Fibroblast of lung (primary cell): ENCODE measurements at places on chromosomes 6 and 20. TPM values are rescaled to one million over a fixed set of nuclear protein-coding genes. Genes with fewer than 3 reads are reported as not detected.

TMEM170B gene
- total RNA-seq: 3.6 and 4.5 TPM in 2 replicates

CNR1 gene
- under 0.01 TPM in 1 of 2 replicates, not detected in the other for total RNA-seq

PDYN gene
- total RNA-seq: not detected in 2 replicates

ENPP5 gene
- total RNA-seq: 2.3 and 2.5 TPM in 2 replicates

RPP40 gene
- 12.1 and 27.6 TPM in 2 replicates for total RNA-seq

THEMIS gene
- not detected in 2 replicates for total RNA-seq

MRPL2 gene
- 13.9 and 18.2 TPM in 2 replicates for total RNA-seq

HMGCLL1 gene
- total RNA-seq: 0.51 and 0.83 TPM in 2 replicates

XKR7 gene
- total RNA-seq: not detected in 2 replicates

SAYSD1 gene
- 13.9 and 17.2 TPM in 2 replicates for total RNA-seq

SIRPD gene
- not detected in 2 replicates for total RNA-seq

OXT gene
- total RNA-seq: not detected in 2 replicates

ARMH2 gene
- not detected in 2 replicates for total RNA-seq

DUSP15 gene
- not detected in 2 replicates for total RNA-seq

RPL7L1 gene
- 108 and 127 TPM in 2 replicates for total RNA-seq

CCN5 gene
- 21.1 and 31.4 TPM in 2 replicates for total RNA-seq

MAP3K5 gene
- 45.2 and 62.6 TPM in 2 replicates for total RNA-seq

SLC25A27 gene
- 12.6 and 18.7 TPM in 2 replicates for total RNA-seq

GRCh38 chr20:2387180-2387577 is 6.5 kb downstream of the TGM6 start:
- peak; percentile 43 for DNase-seq

DNA sequence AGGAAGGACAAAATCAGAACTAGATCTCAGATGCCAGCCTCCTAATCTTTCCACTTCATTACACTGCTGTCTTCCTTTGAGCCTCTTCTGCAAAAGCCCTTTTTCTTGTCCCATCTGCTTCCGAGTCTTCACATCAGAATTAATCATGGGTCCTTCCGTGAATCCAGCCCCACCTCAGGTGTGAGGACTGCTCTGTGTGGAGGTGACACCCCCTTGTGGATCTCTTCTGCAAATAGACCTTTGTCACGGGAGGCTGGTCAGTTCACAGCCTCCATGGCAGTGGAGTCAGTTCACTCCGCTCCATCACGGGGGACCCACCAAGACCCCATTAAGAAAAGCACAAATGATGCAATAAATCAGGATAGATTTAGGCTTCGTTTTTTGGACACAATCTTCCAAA is 171.1 kb downstream of the ADAT2 start:
- DNase-seq: peak; percentile 26

GRCh38 chr6:143298071-143298470 is 152.4 kb downstream of the ADAT2 start:
- no peak for DNase-seq

DNA sequence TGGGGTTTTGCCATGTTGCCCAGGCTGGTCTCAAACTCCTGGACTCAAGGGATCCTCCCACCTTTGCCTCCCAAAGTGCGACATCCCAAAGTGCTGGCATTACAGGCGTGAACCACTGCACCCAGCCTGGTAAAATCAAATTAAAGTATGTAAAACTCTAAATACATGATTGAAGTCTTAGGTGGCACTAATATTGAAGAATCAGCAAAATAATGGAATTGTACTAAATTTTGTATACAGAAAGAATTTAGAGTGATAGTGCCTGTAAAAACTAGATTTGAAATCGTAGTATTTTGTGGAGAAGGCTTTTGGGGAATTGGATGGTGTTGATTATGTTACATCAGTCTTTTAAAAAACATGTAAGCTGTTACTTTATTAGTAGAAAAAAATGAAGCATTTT is 10.0 kb upstream of the PRDM1 start:
- no peak for DNase-seq

GRCh38 chr6:30705620-30706019 is 11.5 kb downstream of the MDC1 start:
- no peak for DNase-seq

DNA sequence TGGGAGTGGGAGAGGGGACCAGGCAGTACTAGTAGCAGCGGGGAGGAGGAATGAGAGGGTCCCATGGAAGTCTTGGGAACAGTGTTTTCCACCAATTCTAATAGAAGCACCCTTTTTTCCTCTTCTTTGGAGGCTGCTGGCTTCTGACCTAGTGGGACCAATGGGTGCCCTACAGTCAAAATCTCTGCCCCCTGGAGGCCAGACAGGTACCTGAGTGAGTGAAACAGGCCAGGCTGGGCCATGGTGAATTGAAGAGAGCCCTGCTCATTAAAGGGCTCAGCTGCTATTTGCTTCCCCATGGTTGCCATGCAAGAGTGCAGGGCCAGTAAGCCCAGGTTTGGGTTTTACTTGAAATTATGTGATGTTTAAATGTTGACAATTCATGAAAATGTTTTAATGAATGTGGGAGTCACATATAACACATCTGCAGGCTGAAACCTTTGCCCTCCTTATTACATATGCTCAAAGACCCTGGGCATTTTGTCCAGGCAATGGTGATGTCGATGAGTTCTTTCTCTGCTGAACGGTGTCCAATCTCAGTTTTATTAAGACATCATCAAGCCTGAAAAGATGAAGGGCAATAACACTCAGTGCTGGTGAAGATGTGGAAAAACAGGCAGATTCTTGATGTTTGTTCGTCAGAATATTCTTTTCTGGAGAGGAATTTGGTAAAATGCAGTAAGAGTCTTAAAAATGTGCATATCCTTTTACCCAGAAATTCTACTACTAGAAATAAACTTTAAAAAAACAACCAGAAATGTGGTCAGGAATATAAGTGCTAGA is 42.3 kb upstream of the OCSTAMP start:
- DNase-seq: no peak

GRCh38 chr6:117501722-117502121 is 19.2 kb downstream of the DCBLD1 start:
- DNase-seq: no peak

DNA sequence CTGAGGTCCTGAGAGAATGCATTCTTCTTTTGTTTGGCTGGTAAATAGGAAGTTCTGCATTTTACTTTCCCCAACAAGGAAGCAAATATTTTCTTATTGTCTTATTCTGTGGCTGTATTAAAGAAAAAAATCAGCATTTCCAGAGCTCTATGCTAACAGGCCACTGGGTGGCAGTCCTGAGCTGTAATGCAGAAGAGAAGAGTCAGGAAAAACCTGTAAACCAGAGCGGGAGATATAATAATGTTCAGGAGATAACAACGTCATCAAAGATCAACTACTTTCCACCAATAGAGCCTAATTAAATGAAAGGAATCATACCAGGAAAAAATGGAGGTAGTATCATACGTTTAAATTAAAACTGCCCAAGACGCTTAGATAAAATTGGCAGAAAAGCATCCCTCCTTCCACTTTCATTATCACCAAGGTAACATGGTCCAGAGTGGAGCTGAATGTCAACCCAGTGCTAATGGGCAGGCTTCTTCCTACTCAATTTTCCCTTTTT is 55.6 kb upstream of the CARMIL1 start:
- DNase-seq: peak; percentile 57

- no peak for DNase-seq
Observed at GRCh38 chr20:62087227-62087626, 21.5 kb upstream of the TAF4 start.

- DNase-seq: no peak
Observed at GRCh38 chr20:49166534-49167449, 21.3 kb downstream of the STAU1 start.

DNA sequence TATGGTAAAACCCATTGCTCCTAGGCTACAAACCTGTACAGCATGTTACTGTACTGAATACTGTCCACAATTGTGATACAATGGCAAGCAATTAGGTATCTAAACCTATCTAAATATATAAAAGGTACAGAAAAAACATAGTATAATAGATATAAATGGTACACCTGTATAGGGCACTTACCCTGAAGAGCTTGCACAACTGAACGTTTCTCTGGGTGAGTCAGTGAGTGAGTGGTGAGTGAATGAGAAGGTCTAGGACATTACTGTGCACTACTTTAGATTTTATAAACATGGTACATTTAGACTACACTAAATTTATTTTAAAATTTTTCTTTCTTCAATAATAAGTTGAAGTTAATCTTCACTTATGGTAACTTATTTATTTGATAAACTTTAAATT is 119.9 kb upstream of the CEP85L start:
- no peak for DNase-seq

GRCh38 chr6:144013486-144013909 is 5.4 kb upstream of the PLAGL1 start:
- peak; percentile 60 for DNase-seq

- no peak for DNase-seq
Observed at GRCh38 chr20:33686984-33687366, 790 bp upstream of the E2F1 start.

- no peak for DNase-seq
Observed at GRCh38 chr20:39576771-39577170, 614.6 kb downstream of the DHX35 start.

GRCh38 chr20:62219992-62220665 is at the start of gene HRH3:
Gene HRH3, minus strand, starts transcription at chr20:62220278. Its CDS starts 308 bp downstream, at chr20:62219970.
- DNase-seq: no peak

GRCh38 chr6:146857980-146858347 is 259.2 kb downstream of the ADGB start:
- no peak for DNase-seq

DNA sequence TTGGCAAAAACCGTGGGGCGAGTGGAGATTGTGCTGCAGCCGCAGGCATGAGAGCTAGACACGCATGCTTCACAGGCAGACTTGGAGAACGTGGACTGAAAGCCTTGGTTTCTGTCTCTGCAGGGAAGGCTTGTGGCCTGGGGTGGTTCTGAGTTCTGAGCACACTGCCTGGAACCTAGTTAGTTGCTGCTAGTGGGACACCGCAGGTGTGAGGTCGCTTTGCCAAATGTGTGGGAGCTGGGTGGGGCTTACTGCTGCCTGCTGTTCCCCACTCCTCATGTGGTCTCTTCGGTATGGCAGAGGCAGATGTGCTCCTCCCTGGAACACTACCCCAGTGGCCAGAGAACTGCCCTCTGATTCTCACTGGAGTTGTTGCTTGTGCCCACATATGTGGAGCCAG is 484.0 kb downstream of the MMUT start:
- DNase-seq: no peak

- no peak for DNase-seq
Observed at GRCh38 chr20:33812908-33813462, 1.8 kb downstream of the CHMP4B start.
